Spinal cord (tissue), 10 donors: ENCODE measurements at places on chromosomes 7 and 10.

DNA sequence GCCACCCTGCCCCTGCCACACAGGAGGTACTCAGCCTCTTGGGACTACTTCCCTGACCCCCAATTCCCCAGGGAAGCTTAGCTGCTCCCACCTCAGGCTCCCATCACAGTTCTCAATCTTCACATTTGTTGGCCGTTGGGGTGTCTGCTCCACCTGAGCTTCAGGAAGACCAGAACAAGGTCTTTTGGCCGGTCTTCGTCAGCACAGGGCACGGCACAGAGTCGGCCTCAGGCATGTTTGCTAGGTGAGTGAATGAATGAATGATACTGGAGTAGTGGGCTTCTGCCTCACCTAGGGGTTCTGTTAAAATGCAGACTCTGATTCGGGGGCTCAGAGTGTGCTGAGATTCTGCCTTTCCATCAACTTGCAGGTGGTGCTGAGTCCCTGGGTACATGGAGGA is 20.3 kb downstream of the GPRIN2 start:
- no peak for DNase-seq

- no peak for DNase-seq
Measured at GRCh38 chr7:6650521-6651011, 13.4 kb downstream of the ZNF316 start.

DNA sequence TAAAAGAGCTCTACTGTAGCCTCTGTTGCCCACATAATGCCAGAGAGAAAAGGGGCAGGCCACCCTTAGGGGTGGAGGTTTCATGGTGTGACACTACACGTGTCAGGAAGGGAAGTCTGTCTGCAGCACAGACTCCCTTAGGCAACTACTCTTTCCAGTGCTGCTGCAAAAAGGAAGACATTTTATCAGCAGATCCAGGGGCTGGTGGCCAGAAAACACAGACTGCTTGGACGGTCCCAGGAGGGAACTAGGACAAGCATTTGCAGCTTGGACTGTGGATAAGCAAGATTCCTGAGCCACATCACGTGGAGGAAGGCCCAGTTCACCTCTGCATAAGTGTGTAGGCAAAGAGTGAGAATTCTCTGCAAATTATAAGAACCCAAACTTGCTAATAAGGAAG is 220.8 kb downstream of the FANK1 start:
- no peak for DNase-seq

DNA sequence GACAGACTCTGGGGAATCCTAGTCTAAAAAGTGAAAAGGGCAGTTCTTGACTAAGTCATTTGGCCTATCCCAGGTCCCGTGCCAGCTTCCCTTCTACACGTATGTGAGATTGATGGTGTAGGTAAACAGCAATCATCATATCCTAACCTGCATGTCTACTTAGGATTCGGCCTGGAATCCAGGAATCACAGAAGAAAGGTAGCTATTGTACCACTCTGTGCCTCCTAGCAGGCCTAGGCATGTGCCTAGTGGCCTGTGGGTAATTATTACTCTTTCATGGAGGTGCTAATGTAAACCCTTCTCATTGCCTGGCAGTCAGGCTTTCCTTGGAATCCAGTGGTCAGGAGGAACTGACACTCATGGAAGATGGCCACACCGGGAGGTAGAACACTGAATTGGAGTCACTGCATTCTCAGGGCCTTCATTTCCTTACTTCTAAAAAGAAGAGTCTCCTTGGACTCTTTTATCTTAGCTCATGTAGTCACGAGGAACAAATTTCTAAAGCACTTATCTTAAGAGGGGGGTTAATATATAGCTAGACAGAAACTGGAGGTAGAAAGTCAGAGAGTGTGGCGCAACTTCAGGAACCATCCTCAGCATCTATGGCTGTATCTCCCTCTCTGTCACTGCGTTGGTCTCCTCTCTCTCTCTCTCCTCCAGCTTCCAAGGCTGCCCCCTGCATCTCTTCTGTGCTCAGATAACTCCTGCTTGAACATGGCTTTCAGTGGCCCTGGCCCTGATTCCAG is 122.5 kb downstream of the C1GALT1 start:
- no peak for DNase-seq
